ENCODE measurements at places on chromosomes 16 and 17.
A peak's percentile ranks its signal among the peaks of the same experiment; 100 is the strongest.

DNA sequence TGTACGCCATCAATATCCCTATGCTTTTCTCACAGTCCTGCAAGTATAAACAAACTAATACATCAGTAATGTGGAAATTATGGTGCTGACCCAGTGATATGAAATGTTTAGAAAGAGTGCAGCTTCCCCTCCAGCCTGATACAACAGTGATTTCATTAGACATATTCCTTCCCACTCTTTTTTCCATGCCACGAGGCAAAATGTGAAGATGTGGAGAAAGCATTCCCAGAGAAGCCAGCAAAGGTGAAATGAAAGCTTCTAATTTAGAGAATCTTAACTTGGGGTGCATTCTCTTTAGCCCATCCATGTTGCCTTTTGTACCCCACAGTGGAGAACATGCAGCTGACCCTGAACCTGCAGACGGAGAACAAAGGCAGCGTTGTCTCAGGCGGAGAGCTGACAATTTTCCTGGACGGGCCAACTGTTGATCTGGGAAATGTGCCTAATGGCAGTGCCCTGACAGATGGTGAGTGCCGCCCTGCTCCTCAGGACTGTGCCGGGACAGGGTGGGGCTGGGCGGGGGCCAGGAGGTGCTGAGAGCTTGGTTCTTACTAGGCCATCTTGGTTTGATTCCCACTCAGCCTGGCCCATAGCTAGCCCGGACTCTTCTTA is 77.8 kb downstream of the WWP2 start:
- DNase-seq, result no peak

DNA sequence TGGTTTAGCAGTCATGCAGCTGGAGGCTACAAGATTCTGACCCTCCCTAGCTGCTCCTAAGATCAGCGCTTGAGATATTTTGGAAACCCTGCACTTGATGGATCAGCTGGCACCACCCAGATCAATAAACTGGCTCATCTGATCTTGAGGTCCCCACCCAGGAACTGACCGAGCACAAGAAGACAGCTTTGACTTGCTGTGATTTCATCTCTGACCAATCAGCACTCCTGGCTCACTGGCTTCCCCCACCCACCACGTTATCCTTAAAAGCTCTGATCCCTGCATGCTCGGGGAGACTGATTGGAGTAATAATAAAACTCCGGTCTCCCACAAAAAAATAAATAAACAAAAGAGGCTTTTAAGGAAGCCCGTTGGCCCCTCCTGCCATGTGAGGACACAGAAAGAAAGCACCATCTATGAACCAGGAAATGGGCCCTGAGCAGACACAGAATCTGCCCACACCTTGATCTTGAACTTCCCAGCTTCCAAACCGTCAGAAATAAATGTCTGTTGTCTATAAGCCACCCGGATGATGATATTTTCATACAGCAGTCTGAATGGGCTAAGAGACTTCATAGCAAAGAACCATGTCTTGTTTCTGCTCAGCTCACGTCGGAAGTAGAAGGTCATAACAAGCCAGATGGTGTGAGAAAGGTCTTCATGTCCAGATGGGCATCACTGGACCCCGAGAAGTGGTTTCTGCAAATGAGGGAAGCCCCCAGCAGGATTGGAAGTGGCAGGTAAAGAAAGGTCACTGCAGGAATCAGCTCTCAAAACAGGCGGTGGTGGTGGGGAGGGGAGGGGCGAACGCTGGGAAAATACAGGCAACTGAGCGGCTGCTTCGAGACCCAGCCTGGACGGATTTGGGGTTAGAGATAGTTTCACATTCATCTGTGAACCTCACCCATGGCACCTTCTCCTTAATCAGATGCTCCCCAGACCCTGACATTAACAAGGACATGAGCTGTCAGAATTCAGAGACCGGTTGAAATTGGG is 19.8 kb upstream of the RPH3AL start:
- DNase-seq, result no peak

- DNase-seq, result no peak
Observed at GRCh38 chr16:67926181-67926750, 5.4 kb downstream of the CTRL start.

GRCh38 chr17:64599187-64599676 is 62.9 kb downstream of the SMURF2 start:
- peak; percentile 46 for DNase-seq

GRCh38 chr17:2433696-2434095 is 32.8 kb upstream of the MNT start:
- no peak for DNase-seq

- no peak for DNase-seq
Observed at GRCh38 chr16:879461-879861, 78.9 kb upstream of the GNG13 start.

DNA sequence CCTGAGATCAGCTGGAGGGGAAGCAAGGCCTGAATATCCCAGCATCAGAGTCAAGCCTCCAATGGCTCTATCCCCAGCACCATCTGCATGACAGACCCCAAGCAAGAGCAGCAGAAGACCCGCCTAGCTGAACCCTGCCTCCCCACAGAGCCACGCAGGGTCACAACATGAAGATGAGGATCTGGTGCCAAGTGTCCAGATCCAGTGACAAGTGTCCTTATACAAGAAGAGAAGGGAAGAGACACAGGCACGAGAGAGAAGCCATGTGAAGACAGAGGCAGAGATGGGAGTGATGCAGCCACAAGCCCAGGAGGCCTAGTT is 28.9 kb downstream of the TNFRSF13B start:
- DNase-seq, result no peak

DNA sequence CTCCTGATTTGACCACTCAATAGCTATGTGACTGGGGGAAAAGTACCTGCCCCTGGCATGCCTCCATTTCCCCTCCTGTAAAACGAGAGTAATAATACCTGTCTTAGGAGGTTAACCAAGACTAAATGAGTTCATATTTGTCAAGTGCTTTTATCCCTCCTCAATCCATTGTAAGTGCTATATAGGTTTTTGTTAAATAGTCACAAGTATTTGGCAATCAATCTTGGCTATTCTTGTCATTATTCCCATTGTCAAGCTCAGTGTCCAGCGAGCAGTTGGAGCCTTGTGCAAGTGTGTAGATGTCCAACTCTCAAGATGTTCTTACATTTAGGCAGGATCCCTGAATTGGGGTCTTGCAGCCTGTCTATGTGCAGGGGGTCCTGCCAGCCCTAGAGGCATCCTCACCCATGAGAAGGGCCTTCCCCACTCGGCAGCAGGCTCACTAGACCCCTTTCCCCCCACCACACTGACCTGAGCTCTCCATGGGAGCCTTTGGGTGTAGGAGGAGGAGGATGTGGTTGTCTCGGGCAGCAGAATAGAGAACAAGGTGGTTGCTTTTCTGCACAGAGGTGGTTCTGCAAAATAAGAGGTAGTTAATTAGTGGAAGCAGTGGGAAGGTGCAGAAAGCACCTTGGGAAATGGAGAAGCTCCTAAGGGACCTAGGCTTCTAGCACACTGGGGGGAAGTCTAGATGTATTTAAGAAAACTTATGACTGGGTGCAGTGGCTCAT is 18.0 kb downstream of the PIK3R6 start:
- no peak for DNase-seq

Measured in OCI-LY7 (cell line).